Activated CD4-positive, alpha-beta T cell treated with anti-CD3 and anti-CD28 coated beads, Interleukin-10, Interleukin-2, amounts not matched to agents 100 ng/mL and 50 ng/mL, durations not matched to agents 16 hours and 8 hours (primary cell): ENCODE measurements at places on chromosomes 1 and 21.

DNA sequence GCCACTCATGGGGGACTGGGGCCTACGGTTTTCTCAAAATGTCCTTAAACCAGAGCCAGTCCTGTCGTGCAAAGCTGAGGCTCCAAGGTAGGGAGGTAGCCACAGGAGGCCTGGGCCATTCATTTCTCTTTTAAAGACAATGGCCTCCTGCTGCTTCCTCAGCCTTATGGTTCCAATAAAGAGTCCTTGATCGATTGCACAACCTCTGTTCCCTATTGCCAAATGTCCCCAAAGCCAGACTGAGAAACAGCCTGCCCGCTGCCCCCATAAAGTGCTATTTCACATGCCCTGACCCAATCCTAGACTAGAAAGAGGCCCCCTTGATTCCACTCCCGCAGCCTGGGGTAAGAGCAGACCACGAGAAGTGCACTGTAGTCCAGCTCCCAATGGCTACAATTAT lies 166.7 kb downstream of the CLIC6 start:
- no peak for DNase-seq

DNA sequence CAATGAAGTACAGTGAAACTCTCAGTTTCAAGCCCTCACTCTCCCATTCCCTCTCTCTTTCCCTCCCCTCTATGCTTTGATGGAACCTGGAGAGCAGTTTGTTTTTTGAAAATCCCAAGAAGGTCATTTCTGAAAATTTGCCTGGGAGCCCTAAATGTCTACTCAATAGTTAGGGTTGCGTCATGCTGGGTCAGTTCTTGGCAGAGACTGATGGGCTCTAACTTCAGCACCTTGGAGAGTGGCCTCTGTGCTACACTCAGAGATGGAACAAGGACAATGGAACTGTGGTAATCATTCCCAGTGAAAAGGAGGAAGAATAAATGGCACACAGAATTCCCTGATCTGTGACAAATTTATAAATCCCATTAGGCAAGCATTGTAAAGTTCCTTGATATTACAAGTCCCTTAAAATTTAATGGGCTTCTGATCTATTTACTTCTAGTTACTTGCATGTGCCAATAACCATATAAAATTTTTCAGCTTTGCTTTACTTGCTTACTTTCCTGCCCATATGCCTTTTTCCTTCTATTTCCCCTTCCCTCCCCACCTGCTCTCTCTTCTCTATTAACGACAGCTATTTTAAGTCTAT lies 182.9 kb upstream of the KCND3 start:
- DNase-seq, result no peak

- DNase-seq, result no peak
Observed at GRCh38 chr1:155598842-155599331, 11.1 kb upstream of the MSTO1 start.

DNA sequence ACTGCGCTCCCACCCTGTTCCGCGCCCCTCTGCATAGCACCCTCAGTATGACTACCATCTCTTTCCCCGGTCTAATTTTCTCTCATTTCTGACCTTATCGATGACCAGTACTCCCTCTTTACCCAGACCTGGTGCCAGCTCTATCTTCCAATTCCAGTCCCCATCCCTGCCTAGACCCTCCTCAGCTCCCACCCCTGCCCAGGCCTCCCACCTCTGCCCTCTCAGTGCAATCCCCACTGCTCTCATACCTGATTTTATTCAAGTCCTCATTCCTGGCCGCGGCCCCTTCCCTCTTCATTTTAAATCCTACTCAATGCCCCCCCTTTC lies 1.3 kb downstream of the USP24 start:
- DNase-seq, result no peak

DNA sequence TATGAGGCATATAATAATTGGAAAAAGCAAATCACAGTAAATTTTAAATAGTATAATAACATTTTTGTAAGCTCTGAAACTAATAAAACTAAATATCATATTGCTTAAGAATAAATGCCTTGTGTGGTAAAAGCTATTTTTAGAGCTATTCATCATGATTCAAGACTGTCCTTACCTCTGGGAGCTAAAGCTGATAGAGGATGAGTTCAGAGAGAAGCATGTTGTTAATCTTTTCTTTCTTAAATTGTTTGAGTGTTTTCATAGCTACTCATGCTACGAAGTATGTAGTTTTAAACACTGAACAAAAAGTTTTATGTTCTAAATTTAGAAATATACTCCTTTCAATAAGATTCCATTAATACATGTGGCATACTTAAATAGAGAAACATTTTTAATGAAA lies 30.5 kb downstream of the IFI16 start:
- DNase-seq, result no peak

- no peak for DNase-seq
Observed at GRCh38 chr1:77030401-77031105, 163.3 kb downstream of the ST6GALNAC5 start.

DNA sequence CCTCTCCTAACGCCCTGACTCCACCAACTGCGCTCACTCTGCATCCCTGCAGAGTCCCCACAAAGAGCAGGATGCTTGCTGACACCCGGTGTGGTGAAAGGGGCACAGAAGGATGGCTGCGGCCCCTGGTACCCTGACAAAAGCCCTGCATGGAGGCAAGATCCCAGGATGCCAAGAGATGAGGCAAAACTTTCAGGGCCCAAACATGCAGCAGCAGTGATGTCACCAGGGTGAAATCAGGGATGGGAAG lies 36.6 kb downstream of the SLC9A1 start:
- DNase-seq, result no peak

DNA sequence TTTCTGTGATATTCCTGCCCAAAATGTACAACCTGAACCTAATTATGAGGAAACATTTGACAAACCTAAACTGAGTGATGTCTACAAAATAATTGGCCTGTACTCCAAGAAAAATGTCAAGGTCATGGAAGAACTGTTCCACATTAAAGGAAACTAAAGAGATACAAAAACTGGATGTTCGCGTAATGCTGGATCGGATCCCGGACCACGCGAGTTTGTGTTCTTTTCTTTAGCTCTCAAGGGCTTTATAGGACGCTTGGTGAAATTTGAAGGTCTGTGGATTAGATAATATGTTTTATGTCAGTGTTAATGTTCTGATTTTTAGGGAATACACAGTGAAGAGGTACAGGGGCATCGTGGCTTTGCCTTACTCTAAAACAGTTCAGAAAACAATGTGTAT lies 400.5 kb downstream of the CAMTA1 start:
- DNase-seq, result no peak

- DNase-seq, result no peak
Observed at GRCh38 chr1:169160845-169161495, 54.5 kb downstream of the ATP1B1 start.

DNA sequence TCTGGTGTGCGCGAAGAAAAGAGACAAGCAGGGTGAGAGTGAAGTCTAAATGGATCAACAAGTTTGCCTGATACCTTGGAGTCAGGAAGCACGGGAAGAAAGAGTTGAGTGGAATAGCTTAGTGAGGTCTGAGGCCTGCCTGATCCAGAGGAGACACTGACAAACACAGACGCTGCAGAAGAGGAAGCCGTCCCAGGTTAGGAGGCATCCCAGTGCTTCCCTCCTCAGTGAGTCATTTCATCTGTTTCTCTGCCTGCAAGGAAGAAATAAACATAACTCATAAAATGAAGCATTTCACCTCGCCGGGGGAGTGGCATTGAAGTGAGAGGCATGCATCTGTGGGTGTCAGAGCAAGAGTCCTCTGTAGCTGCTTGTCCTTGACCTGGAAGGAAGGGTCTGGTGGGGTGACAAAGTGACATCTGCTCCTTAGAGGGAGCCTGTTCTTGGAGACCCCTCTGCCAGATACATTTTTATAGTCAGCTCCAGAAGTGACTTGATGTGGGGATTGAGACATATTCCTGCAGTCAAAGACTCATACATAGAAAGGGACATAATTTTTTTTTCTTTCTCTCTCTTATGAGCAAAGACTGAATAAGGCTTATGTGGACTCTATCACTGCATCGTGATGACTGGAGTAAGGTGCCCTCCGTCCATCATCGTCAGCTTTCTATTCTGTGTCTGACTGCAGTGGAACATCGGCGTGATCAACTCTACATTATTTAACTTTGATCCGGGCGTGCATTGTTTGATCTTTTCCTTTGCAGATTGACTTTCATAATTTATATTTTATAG lies 256.7 kb downstream of the KIF26B start:
- no peak for DNase-seq

DNA sequence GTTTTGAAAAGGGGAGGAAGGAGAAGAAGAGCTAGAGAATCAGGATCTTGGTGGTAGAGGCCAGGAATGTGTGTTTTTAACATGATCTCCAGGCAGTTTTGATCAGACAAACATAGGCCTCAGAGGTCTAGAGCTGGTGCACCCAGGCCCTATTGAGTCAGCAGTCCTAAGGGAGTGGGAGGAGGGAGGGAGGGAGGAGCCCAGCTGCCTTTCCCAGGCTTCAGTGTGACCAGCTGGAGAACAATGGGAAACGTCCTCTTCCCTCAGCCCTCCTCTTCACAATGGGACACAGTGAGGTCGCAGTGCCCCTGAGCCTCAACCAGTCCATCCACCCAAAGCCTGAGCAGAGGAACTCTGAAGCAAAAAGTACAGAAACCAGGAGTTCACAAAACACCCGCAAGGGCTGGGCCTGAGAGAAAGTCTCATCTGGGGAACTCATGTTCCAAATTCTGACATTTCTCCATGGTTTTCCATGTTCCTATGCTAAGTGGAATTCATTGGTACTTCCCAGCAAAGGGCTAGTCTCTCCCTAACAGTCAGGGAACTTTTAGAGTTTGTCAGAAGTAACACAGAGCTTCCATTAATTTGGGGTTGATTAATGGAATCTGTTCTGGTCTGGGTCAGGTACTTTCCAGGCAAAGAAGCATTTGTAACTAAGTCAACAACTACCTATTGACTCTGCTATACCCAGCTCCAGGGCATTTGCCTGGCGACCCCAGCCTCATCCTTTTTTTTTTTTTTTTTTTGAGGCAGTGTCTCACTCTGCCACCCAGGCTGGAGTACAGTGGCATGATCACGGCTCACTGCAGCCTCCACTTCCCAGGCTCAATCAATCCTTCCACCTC lies 37.5 kb downstream of the ELAPOR1 start:
- DNase-seq, result no peak

GRCh38 chr1:104467590-104467989 lies 717.9 kb downstream of the AMY1C start:
- DNase-seq, result peak; percentile 47

- DNase-seq, result peak; percentile 81
Observed at GRCh38 chr1:92486251-92487077, at the start of gene GFI1. Gene GFI1 (minus strand): TSS chr1:92486925. CDS start chr1:92483487, 3,438 bp downstream.

- DNase-seq, result no peak
Observed at GRCh38 chr21:35020902-35021301, 28.2 kb downstream of the RUNX1 start.

DNA sequence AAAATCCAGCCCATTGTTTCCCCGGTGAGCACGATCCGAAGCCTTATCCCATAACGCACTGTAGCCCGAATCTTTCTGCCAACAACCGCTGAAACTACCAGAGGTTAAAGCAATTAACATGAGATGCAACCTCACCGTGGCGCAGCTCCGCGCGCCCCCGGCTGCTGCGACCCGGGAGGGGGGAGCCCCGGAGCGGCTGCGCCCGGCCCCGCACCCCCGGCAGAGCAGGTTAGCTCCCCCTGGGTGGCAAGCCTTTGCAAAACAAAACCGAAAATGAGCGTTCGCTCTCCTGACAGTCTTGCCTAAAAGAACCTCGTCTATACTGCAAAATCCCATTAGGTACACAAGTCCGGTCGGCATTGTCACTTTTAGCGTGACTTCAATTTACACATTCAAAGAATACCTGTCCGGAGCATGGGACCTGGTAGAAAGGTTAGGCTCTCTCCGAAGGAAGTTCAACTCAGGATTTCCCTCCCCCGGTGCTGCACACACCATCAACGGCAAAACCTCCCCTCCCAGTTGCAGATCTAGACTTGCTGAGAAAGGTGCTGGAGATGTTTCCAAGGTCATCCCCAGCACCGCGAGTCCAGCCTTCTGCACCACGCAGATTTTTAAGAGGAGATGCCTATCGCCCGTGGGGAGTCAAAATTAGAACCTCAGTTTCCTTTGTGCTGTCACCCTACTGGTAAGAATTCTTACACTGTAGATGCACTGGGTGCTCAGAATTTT lies 107.5 kb downstream of the ZNF281 start:
- DNase-seq, result peak; percentile 55

DNA sequence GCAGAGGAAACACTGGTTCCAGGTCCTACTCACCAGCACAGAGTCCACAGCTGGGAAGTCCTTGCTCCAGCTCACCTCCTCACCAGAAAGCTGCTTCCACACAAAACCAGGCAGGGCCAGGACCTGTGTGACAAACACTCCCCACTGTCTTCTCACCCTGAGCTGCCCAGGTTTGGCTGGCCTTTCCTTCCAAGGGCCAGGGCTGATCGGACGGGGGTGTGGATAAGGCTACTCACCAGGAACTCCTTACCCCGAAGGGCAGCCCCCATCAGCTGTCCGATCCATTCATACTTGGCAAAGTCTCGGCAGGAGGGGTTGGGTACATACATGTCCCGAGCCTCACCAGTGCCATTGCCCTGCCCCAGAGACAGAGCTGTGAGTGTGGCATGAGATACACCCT lies 5.4 kb downstream of the HECTD3 start:
- no peak for DNase-seq

- no peak for DNase-seq
Observed at GRCh38 chr21:21002153-21002552, 3.9 kb downstream of the NCAM2 start.

GRCh38 chr1:227925582-227926198 lies 22.0 kb downstream of the WNT9A start:
- DNase-seq, result no peak

DNA sequence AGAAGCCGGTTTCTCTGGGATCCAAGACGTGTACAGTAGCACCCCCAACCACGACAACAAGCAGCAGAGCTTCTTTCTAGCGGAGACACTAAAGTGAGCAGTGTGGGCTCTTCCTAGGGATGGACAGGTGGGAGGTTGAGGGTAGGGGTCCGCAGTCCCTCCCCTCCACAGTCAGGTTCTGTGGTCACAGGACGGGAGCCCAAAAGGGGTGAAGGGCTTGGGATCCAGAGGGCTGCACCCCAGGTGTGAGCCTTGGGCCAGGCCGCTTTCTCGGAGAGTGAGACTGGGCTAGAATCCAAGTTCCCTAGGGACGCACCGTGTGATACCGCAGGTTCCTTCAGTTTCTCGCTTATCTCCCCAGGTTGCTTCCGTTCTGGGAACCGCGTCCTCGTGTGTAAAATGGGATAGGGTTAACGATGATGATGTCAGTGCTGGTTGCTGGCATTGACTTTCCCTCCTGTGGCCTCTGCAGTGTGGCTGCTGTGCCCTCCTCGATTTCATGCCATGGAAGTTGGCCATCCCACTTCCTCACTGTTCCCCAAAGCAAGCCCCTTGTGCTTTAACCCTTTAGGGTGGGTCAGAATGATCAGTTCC lies 17.3 kb upstream of the SELENON start:
- DNase-seq, result no peak

DNA sequence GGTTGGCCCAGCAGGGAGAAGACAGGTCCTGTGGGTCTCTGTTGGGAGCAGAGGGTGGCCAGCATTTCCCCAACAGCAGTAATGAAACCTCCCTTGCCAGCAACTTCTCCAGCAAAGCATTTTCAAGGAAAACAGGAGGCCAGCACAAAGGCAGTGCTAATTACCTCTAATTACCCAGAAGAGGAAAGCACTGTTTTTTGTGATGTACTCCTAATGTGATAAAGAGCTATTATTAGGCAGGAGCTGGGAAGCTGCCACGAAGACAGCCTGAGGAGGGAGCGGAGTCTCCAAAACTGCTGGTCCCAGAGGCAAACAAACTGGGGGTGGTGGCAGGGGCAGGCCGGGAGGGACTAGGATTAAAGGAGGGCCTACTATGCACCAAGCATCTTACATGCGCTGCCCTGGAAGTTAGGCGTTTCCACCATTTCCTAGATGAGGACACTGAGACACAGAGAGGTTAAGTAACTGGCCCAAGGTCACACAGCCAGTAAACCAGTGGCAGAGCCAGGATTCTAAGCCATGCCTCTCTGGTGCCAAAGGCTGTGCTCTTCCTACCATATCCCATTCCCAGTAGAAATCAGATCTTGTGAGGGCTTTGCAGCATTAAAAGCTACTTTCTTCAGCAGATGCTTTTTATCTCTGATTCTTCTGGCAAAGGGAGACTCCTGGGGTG lies 24.5 kb downstream of the HTR6 start:
- DNase-seq, result no peak
